ENCODE measurements at places on chromosomes 11 and 22.
A peak's percentile ranks its signal among the peaks of the same experiment; 100 is the strongest.

DNA sequence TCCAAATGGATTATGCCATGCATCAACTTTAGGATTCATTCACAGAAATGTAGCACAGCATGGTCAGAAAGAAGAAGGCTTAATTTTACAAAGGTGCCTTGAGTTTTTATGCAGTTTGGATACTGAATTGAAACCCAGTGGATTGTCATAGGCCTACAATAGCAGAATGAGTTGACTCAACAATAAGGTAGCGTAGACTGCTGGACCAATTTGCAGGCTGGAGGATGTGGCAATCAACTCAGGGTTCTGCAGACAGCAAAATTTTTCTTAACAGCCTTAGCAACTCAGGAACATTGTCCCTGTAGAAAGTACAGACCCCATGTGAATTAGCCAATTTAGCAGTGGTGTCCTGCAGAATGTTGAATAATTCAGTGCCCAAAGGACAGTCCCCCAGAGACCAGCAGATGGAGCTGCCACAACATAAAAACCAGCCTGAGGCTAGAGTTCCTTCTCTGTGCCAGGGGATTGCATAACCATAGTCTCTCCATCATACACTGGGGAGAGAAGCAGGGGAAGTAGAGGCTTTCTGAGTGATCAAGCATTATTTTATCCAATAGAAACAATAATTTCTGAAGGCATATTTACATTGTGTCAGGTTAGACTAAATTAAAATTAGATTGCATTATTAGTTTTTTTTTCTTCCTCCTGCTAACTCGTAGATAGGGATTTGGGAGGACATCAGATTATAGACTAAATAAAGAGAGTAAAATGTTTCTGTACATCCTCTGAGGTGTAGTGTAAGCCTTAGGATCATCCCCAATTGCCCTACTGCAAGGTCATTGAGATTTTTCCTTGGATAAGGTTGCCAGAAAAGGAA is 20.3 kb upstream of the MRPL17 start:
- DNase-seq, result no peak

- no peak for DNase-seq
Observed at GRCh38 chr11:71279916-71280645, 27.7 kb upstream of the SHANK2 start.

DNA sequence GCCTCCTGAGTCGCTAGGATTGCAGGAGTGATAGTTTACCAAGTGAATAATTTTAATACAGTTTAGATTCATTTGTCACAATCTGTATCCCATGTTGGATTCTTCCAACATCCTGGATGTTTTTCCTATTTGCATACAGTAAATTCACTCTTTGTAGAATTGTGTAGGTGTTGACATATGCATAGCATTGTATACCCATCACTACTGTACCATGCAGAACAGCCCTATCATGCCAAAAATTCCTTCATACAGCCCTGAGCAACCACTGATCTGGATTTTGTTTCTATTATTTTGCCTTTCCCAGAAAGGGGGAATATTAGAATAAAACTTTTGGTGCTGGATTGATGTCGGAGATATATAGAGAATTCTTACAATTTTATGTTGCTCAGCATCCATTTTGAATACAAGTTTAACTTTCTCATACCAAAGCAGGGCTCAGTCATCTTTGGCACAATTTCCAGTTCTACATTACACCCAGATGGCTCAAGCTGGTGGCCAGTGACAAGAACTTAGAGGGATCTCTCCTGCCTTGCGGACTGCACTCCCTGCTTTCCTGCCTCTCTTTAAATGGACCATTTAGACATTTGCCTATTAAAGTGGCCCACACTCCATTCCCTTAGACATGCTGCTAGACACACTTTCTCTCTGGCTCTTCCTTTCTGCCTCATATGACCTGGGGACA is 45.4 kb upstream of the CFAP300 start:
- no peak for DNase-seq

DNA sequence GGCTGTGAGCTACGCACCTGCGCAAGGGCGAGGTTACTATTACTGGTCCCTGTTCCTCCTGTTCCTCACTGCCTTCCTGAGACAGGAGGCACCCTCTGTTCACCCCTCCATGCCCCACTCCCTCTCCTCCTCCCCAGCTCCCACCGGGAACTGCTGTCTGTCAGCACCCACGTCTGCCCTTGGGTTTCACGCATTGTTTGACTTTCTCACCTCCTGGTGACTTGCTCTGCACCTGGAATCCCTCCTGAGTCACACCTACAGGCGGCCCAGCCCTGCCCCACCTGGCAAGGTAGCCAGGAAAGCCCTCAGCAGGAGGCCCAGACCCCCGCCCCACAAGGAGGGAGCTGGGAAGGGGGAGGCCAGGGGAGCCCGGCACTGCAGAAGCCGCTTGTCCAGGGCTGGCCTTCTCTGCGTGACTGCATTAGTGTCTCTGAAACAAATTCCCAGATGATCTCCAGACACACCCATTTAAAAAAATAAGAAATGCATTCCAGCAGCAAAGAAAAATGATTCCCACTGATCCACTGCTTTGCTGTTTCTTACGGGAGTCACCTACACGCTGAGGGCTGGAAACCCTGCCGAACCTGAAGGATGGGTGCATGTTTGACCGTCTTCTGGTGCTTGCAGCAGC is 86.4 kb downstream of the CELSR1 start:
- no peak for DNase-seq

DNA sequence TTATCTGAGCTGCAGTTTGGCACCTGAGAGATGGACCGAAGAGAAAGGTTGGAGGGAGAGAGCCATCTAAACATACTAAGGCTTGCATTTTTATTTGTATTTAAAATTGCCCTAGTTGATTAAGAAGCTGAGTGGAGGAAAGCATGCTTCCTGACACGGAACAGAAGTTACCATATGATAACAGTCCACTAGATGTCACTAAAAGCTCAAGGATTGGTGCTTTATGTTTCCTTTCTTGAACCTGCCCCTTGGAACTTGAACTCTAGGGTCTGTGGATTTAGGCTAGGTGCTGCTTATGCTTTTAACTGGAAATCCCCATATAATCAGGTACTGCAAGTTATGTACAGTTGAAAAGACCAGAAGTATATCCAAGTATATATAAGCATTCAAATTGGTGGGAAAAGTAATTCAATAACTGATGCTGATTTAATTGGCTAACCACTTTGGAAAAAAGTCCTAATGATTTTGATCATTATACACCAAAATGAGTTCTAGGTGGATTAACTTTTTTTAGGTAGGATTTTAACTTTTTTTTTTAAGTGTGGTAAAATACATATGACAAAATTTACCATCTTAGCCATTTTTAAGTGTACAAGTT is 9.5 kb downstream of the RBMXL2 start:
- DNase-seq, result no peak

DNA sequence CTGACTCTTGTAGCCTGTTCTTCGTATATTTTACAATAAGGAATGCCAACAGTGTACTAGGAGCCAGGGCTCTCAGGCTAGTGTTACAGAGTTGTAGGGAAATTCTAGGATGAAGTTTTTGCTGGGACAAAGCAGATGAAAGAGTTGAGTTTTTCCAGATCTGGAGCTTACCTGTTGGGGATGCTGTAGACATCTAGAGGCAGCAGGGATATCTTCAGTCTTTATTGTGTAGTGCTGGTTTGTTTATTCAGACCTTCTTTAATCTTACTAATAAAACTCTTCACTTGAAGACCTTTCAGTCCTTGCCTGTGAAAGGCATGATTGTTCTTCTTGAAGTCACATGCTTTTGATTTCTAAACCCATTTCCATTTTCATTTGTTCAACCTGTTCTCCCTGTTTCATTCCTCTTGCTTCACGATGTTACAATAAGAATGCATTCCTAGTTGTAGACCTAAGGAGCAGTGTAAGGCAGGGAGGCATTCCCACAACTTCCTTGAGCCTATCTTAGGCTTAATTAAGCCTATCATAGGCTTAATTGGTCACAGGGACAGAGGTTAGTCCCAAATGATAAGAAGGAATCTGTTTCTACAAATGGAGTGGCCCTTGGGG is 7.9 kb upstream of the SLC37A2 start:
- DNase-seq, result no peak

DNA sequence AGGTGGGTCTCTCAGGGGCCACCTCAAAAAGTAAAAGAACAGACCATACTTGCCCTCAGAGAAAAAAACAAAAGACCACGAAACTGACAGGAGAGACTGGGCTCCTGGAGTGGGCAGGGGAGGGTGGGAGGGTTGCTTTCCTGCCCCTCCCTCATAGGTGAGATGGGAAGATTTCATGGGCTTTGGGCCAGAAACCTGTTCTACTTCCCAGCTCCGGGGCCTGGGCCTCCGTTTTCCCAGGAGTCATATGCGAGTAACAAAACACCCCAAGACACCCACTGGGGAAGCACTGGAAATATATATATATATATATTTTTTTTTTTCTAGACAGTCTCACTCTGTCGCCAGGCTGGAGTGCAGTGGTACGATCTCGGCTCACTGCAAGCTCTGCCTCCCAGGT is 31.6 kb downstream of the TTLL1 start:
- no peak for DNase-seq

GRCh38 chr22:43225609-43226008 is 38.7 kb upstream of the TTLL12 start:
- no peak for DNase-seq

GRCh38 chr22:19841641-19842392 is 12.9 kb downstream of the GNB1L start:
- no peak for DNase-seq

DNA sequence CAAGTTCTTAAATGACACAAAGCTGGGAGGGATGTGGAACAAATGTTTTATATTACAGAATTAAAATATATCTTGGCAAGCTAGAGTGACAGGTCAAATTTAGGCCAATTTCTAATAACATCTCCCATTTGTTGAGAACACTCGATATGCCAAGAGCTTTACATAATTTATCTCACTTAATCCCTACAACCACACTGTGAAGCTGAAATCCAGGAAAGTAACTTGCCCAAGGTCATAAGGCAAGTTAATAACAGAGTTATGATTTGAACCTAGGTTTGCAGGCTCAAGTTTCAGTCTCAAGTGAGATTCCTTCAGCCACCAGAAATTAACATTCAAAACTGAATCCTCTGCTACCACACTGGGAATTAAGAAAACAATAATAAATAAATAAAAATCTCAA is 38.3 kb downstream of the RAB30 start:
- no peak for DNase-seq

GRCh38 chr11:69122630-69123431 is 32.9 kb upstream of the SMIM38 start:
- no peak for DNase-seq

GRCh38 chr22:29065468-29066190 is 4.0 kb upstream of the C22orf31 start:
- no peak for DNase-seq

- DNase-seq, result no peak
Observed at GRCh38 chr22:44882226-44882905, 127.4 kb downstream of the PHF21B start.

- DNase-seq, result no peak
Observed at GRCh38 chr22:32031466-32031865, 11.6 kb upstream of the SLC5A1 start.

GRCh38 chr11:121452609-121453150 is at the start of gene SORL1-AS1:
SORL1-AS1 (minus strand) TSS chr11:121452967.
- peak; percentile 72 for DNase-seq

DNA sequence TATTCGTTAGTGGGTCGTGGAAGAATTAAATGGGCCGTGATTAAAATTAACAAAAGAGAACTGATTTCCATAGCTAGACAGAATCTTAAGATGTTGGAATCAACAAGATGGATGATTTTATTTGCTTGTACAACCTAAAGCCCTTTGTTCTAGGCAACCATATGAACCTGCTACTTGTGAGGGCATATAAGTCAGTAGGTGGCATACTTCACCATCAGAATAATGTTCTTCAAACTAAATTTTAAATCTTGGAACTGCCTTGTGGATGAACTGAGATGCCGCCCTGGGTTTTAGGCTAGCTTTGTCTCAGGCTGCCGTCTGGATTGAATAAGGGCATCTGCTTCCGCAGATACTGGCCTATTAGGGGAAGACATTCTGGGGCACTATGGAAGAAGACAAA is 40.9 kb downstream of the CSRP3 start:
- no peak for DNase-seq

DNA sequence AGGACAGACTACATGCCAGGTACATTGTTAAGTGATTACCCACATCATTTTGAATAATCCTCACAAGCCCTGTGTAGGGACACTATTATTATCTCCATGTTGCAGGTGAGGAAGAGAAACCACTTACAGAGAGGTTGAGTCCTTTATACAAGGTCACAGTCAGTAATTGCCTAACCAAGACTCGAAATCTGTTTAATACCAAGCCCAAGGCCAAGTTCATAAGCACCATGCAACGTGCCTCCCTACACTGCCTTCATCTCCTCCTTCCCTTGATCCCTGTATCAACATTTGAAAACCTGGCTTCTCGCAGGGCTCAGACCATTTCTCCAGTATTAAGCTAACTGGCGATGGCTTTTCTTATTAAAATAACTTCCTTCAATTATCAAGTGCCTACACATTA is 41.7 kb upstream of the SEZ6L start:
- DNase-seq, result no peak

- no peak for DNase-seq
Observed at GRCh38 chr11:121513807-121514206, 61.0 kb upstream of the SORL1-AS1 start.

GRCh38 chr11:102268985-102269470 is 48.3 kb upstream of the BIRC3 start:
- DNase-seq, result no peak

DNA sequence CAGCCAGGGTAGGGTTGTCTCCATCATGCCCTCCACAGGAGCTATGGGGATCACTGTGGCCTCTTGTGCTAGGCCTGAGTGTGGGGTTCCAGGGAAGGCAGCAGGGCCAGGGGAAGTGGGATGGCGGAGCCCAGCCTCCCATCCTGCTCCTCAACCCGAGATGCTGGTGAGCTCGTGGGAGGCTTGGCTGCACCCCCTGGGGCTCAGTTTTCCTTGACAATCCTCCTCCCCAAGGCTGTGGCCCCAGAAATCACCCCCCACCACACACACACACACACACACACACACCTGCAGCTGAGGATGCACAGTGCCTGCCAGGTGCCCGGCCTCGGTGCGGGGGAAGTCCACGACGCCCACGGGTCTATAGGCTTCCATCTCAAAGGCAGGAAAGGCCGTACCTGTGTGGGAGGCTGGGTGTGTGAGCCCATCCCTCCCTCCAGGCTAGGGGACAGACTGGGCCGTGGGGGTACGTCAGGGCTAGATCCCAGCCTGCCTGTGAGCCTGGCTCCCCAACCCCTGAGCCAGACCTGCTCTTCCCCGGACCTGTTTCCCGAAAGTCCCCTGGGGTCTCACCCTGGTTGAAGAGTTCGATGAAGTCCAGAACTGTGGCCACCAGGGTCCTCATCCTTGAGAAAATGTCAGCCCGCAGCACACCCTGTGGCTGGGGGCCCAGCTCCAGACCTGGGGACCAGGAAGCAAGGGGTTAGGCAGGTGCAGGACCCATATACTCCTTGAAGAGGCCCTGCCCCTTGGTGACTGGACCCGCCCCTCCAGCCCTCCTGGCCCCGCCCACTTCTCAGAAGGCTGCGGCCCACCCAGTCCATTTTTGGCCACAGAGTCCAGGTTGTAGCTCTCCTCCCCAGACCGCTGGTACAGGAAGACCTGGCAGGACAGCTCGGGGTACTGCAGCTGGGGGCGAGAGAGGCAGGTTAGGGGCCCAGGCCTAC is 5.2 kb upstream of the TBX10 start:
- DNase-seq, result no peak
